SJSA1 (cell line): ENCODE measurements at places on chromosomes 3 and 15.

- no peaks in the 10 kb centered on the region for H3K27me3 ChIP-seq
- H3K27ac ChIP-seq, result peak overlapping the region; percentile 32
- H3K4me3 ChIP-seq, result no peak overlapping the region
- H3K36me3 ChIP-seq, result no peaks in the 10 kb centered on the region
Observed at GRCh38 chr15:35306361-35306981, 221.4 kb upstream of the NANOGP8 start.

DNA sequence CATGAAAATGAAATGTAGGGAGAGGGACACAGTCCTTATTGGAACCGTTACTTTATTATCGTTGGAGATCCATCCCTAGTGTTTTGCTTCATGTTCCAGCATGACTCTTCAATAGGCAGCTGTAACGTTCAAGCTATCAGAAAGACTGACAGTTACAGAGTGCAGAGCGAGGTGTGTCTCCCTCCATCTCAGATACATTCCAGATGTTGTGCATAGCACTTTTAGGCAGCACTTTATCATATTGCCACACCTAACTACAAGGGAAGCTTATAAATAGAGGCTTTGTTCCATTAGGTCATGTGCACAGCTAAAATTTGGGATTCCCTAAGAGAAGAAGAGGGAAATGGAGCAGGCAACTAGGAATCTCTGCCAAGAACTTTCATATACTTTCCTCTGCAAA lies 1009.6 kb downstream of the ROBO2 start:
- H3K36me3 ChIP-seq, result no peaks in the 10 kb centered on the region
- H3K4me1 ChIP-seq, result no peaks in the 10 kb centered on the region
- H3K4me3 ChIP-seq, result no peak overlapping the region
- no peak overlapping the region for H3K27ac ChIP-seq
- no peak for DNase-seq

DNA sequence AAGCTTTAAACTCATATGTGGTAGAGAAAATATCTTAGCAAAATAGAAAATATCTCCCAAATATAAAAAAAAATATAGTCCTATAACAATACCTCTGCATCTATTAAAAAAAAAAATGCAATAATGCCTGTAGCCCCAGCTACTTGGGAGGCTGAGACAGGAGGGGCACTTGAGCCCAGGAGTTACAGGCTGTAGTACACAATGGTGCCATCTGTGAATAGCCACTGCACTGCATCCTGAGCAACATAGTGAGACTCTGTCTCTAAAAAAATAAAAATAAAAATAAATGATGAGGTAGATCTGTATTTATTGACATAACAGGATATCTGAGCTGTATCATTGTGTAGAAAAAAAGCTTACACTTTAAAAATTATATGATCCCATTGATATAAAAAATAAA lies 70.4 kb downstream of the PFN2 start:
- H3K4me1 ChIP-seq, result peaks cover 9% of the 10 kb centered on the region
- no peak for DNase-seq
- no peaks in the 10 kb centered on the region for H3K27me3 ChIP-seq
- H3K4me3 ChIP-seq, result no peak overlapping the region

- DNase-seq, result no peak
- no peaks in the 10 kb centered on the region for H3K27me3 ChIP-seq
- no peak overlapping the region for H3K27ac ChIP-seq
- no peak overlapping the region for H3K4me3 ChIP-seq
Observed at GRCh38 chr3:127607675-127608361, 9.6 kb downstream of the MCM2 start.

- DNase-seq, result no peak
- no peaks in the 10 kb centered on the region for H3K4me1 ChIP-seq
- peaks cover 35% of the 10 kb centered on the region for H3K36me3 ChIP-seq
- H3K4me3 ChIP-seq, result no peak overlapping the region
- no peak overlapping the region for H3K27ac ChIP-seq
- H3K27me3 ChIP-seq, result no peaks in the 10 kb centered on the region
Observed at GRCh38 chr3:138289701-138290100, 40.0 kb downstream of the NME9 start.

DNA sequence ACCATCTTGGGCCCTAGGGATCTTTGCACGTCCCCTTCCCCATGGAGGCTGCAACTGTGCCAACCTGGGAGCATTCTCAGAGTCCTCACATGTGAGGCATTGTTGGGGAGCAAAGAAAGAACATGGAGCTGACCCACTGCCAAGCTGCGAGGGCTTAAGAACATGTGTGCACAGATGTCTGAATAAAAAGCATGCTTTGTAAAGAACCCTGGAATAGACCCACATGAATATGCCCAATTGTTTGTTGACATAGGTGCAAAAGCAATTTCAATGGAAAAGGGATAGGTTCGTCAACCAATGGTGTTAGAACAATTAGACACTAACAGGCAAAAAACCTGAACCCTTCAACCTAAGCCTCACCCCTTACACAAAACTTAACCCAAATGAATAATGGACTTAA lies 9.3 kb downstream of the PGPEP1L start:
- no peaks in the 10 kb centered on the region for H3K27me3 ChIP-seq
- H3K4me1 ChIP-seq, result no peaks in the 10 kb centered on the region
- DNase-seq, result no peak
- H3K27ac ChIP-seq, result no peak overlapping the region

- H3K36me3 ChIP-seq, result no peaks in the 10 kb centered on the region
- no peak overlapping the region for H3K4me3 ChIP-seq
- no peaks in the 10 kb centered on the region for H3K4me1 ChIP-seq
Observed at GRCh38 chr3:48217449-48217848, 5.8 kb upstream of the CAMP start.
